ENCODE measurements at places on chromosomes 1 and 21. TPM values are rescaled to one million over a fixed set of nuclear protein-coding genes. Genes with fewer than 3 reads are reported as not detected.

- no peaks in the 10 kb centered on the region for H3K4me1 ChIP-seq
- H3K4me3 ChIP-seq: no peak overlapping the region
- H3K36me3 ChIP-seq: no peaks in the 10 kb centered on the region
- H3K27ac ChIP-seq: no peak overlapping the region
- DNase-seq: no peak
Measured at GRCh38 chr1:14561014-14561693, 37.3 kb upstream of the KAZN start.

GRCh38 chr1:79364896-79365295 is 358.4 kb upstream of the ADGRL4 start:
- no peaks in the 10 kb centered on the region for H3K4me1 ChIP-seq
- DNase-seq: no peak
- no peak overlapping the region for H3K27ac ChIP-seq
- H3K36me3 ChIP-seq: no peaks in the 10 kb centered on the region

DNA sequence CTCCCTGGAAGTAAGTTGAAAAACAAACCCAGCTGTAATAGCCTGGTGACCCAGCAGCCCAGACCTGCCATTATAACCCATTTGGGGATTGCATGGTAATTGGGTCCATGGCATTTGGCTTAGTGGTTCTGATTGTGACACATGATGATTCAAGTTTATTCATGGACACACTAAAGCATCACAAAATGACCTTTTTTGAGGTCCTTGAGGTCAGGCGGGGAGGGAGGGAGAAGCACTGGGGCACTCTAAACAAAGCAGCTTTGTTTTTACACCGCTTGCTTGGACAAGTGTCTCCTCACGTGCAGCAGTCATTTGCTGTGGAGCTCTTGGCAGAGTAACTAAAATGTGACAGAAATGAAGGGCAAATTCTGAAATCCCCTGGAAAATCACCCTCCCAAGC is 241.0 kb upstream of the SGIP1 start:
- no peak overlapping the region for H3K27ac ChIP-seq
- H3K4me3 ChIP-seq: no peak overlapping the region
- no peaks in the 10 kb centered on the region for H3K4me1 ChIP-seq

- no peak overlapping the region for H3K4me3 ChIP-seq
- no peak for DNase-seq
- H3K36me3 ChIP-seq: no peaks in the 10 kb centered on the region
- no peaks in the 10 kb centered on the region for H3K4me1 ChIP-seq
Measured at GRCh38 chr1:246179401-246179800, 327.7 kb downstream of the SMYD3 start.

GRCh38 chr1:47924270-47925048 is 72.7 kb downstream of the TRABD2B start:
- H3K36me3 ChIP-seq: no peaks in the 10 kb centered on the region
- H3K27me3 ChIP-seq: no peaks in the 10 kb centered on the region
- H3K4me1 ChIP-seq: no peaks in the 10 kb centered on the region
- no peak overlapping the region for H3K4me3 ChIP-seq
- DNase-seq: no peak

GRCh38 chr21:16285605-16286126 is 555.9 kb downstream of the USP25 start:
- DNase-seq: no peak
- H3K4me1 ChIP-seq: no peaks in the 10 kb centered on the region
- no peak overlapping the region for H3K4me3 ChIP-seq
- H3K27ac ChIP-seq: no peak overlapping the region
- no peaks in the 10 kb centered on the region for H3K27me3 ChIP-seq
- H3K36me3 ChIP-seq: no peaks in the 10 kb centered on the region

DNA sequence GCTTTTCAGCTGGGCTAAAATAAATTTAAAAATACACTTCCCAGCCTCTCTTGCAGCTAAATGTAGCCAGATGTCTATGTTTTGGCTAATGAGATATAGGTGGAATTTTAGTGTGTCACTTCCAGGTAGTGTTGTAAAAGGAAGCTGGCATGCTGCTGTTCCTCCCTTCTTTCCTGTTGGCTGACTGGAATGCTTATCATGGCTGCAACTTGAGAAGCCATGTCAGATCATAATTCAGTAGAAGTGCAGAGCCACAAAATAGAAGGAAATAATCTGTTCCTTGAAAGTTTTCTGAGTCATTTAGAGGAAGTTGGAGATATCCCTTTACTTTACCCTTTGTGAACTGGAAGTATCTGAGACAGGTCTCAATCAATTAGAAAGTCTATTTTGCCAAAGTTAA is 10.9 kb upstream of the RBM15 start:
- H3K4me1 ChIP-seq: no peaks in the 10 kb centered on the region
- no peak overlapping the region for H3K4me3 ChIP-seq
- no peak for DNase-seq
- no peaks in the 10 kb centered on the region for H3K27me3 ChIP-seq

Gene OR2AK2
- not detected for total RNA-seq

Gene MANEAL
- total RNA-seq: 1.2 TPM

Gene IGFN1
- total RNA-seq: 0.12 TPM

Gene FMN2
- 0.94 TPM for total RNA-seq

Data from aorta (tissue), 5 donors.